ENCODE measurements at places on chromosomes 4 and X.

- DNase-seq, result no peak
Observed at GRCh38 chr4:30385650-30386049, 334.5 kb upstream of the PCDH7 start.

- no peak for DNase-seq
Observed at GRCh38 chr4:55865228-55865806, 11.9 kb downstream of the EXOC1 start.

GRCh38 chrX:25534091-25534490 is 518.3 kb upstream of the ARX start:
- DNase-seq, result no peak

DNA sequence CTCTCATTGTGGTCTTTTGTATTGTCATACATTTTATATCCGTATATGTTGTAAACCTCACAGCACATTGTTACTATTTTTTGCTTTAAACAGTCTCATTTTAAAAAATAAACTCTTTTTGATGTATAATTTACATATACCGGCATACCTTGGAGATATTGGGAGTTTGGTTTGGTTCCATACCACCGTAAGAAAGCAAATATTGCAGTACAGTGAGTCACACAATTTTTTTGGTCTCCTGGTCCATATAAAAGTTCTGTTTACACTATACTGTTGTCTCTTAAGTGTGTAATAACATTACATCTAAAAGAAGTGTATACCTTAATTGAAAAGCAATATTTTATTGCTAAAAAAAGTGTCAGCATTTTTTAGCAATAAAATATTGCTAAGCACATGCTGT is 70.0 kb downstream of the KDM6A start:
- no peak for DNase-seq

DNA sequence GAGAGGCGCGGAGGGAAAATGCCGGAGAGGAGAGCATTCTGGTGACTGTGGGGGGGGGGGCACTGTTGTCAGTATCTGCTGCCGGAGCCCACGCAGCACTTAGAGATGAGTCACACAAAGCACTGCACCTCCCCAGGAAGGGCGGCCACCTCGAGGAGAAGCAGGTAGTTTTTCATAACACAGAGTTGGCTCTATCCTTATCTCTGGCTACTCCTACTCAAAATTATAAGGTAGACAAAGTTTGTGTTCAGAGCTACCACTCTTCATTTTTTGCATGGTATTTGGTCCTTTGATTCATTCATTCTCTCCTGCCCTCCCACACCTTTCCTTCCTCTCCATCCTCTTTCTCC is 76.2 kb upstream of the SCOC start:
- no peak for DNase-seq

DNA sequence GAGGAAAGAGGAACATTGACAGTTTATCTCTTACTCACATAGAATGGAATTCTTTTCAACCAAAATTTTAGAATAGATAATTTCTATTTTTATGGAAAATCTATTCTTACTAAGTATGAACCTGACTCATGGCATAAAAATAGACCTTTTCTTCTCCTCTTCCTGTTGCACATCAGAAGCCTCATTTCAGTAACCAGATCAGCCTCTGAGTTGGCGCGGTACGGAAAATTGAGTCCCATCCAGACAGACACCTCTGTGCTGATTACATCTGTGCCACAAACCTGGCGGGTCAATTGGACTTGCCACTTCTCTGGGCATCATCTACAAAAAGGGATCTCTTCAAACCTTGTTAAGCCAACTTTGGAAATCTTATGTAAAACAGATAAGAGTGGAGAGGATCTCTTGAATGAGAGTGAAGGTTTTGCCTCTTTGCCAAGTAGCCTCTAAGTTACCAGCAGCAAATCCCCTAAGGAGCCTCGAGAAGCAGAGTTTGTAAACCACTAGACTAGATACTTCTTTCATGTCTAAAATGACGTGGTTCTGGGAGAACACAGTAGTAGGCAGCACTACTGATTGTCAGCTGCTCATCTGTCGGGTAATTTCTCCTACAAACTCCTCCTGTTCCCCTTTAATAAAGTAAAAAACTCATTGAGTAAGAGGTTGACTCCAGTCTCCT is 37.4 kb downstream of the TENM3 start:
- no peak for DNase-seq

GRCh38 chr4:107987916-107988762 is 1.6 kb upstream of the HADH start:
- DNase-seq, result no peak

DNA sequence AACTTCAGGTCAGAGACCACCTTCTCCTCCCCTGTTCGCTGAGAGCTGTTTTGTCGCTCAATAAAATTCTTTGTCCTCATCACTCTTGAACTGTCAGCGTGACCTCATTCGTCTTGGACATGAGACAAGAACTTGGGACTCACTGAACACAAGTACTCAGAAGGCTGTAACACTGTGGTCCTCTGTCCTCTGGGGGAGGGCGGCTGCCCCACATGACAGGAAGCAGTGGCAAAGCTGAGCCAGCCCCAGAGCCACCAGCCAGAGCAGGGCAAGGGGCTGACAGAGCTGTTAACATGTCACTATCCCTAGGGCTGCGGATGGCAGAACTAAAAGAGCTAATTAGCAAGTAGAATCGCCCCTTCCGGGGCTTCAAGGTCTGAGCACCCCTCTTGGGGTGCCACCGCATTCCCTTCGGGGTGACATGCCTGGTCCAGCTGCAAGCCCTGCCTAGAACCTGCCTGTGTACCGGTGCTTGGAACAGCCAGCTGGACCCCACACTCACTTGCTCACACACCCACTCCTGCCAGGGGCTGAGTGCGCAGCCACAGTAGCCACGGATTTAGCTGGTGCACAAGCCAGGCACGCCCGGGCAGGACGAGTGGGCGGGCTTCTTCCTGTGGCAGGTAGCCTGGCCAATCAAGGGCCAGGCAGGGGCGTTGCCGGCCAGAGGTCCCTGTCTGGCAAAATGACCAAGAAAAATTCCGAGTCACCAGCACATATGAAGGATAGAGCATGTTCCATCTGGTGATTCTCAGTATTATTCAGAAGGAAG is 648.6 kb upstream of the AGA start:
- no peak for DNase-seq

GRCh38 chrX:118588715-118589114 is 93.1 kb downstream of the DOCK11 start:
- DNase-seq, result no peak

DNA sequence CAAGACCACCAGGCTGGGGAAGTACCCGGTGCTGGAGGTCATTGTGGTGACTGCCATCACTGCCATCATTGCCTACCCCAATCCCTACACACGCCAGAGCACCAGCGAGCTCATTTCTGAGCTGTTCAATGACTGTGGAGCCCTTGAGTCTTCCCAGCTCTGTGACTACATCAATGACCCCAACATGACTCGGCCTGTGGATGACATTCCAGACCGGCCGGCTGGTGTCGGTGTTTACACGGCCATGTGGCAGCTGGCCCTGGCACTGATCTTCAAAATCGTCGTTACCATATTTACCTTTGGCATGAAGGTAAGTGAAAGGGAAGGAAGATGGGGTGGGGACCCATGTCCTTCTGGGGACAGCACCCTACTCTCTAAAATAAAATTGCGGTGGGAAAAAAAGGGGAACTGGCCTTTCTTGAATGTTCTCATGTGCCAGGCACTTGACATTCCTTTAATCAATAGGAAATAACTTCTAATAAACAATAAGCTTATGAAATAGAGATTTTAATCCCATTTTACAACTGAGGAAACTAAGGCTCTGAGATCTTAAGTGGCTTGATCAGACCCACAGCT is 51.6 kb downstream of the CLCN4 start:
- DNase-seq, result no peak

GRCh38 chr4:25433966-25434827 is 57.1 kb downstream of the ANAPC4 start:
- DNase-seq, result no peak

- DNase-seq, result no peak
Observed at GRCh38 chr4:88102026-88102425, 56.4 kb downstream of the ABCG2 start.

- DNase-seq, result no peak
Observed at GRCh38 chr4:111475001-111475400, 670.3 kb upstream of the FAM241A start.

DNA sequence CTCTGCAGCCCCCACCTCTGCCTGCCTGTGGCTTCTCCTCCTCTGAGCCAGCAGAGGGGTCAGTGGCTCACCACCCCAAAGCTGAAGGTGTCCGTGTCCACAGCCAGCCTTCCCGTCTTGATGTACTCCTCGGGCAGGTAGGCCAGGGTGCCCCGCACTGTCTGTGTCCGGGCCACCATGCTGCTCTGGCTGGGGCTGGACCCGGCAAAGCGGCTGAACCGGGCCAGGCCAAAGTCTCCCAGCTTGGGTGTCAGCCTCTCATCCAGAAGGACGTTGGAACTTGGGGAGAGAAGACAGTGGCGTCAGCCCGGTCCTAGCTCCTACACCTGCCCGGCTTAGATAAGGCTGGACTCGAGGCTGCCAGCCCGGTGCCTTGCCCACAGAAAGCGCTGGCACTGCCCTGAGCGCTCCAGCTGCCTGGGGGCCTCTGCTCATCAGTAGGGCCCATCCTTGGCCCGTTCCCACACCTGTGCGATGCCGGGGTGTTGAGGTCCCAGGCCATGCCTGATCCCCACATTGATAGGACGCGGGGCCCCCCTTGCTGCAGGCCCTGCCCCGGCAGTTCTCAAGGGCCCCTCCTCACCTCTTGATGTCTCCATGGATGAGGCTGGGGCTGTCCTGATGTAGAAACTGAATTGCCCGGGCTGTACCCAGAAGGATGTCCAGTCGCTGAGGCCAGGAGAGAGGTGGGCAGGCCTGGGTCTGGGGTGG is 3.2 kb downstream of the IRAK1 start:
- DNase-seq, result no peak

DNA sequence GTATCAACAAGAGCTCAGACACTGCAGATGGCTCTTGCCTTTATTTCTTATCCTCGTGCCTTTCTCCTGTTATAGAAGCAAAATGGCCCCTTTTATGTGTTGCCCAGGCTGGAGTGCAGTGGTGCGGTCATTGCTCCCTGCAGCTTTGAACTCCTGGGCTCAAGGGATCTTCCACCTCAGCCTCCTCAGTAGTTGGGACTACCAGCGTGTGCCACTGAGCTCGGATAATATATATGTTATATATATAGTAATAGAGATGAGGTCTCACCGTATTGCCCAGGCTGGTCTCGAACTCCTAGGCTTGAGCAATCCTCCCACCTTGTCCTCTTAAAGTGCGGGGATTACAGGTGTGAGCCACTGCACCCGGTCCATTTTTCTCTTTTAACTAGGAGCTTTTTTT is 79.7 kb downstream of the TMEM131L start:
- no peak for DNase-seq

GRCh38 chr4:118967393-118967792 is 78.7 kb downstream of the SYNPO2 start:
- DNase-seq, result no peak

DNA sequence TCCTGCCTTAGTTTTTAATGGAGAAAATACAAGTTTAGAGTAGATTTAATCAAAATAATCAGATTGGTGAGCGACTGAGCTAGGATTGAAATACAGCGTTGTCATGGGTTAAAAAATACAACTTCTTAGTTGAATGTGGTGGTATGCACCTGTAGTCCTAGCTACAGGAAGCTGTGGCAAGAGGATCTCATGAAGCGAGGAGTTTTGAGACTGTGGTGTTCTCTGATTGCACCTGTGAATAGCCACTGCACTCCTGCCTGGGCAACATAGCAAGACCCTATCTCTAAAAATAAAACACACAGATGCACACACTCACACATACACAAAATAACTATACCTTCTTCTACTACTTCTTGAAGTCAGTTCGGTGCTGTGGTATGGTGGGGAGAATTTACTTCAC is 19.8 kb upstream of the GBA3 start:
- DNase-seq, result no peak

DNA sequence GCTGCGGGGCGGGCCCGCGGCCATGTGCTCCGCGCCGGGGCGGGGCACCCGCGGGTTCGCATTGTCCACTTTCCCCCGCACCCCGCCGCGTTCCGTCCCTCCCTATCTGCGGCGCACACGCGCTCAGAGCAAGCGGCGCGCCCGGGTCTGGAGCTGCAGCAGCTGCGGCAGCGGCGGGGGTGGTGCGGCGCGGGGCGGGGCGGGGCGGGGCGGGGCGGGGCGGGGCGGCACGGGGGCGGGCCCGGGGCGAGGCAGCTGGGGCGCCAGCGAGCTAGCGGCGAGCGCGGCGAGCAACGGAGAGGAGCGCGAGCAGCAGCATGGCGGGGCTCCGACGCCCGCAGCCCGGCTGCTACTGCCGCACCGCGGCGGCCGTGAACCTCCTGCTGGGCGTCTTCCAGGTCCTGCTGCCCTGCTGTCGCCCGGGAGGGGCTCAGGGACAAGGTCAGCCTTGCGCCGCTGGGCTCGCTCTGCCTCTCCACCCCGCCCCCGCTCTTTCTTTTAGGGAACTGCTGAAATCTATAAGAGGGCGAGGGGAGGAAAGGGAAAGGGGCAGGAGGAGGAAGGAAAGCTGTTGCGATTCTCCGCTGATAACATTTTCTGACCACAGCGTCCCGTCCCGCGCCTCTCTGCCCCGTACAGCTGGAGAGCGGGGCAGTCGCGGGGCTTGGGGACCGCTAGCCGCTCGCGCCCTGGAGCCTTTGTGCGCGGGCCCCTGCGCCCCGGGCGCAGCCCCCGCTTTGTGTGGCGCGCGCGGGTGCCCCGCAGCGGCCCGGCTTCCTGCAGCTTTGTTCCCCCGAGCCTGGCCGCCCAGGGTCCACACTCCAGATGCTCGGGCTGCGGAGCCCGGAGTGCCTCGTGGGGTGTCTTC is at the start of gene TMEM131L:
TMEM131L (plus strand) TSS at position 280 of the 868 bp plus-strand sequence; CDS start at position 318, 38 bp downstream.
- DNase-seq, result no peak

DNA sequence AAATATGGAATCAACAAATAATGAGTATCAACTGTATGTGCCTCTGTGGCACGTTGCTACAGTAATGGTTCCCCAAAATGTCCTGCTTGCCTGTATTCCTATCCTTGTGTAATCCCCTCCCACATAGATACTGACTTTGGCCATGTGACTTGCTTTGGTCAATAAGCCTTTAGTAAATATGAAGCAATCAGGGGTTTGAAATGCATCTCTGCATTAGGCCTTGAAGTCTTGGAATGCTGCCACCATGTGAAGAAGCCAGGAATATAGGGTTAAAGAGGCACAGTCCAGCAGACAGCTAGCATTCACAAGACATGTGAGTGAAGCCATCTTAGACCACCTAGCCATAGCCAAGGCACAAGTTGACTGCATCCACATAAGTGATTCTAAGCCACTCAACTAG is 190.9 kb downstream of the GABRB1 start:
- DNase-seq, result no peak

GRCh38 chr4:82708982-82709381 is 89.6 kb downstream of the SCD5 start:
- peak; percentile 29 for DNase-seq

GRCh38 chr4:104093247-104093646 is 373.5 kb upstream of the TACR3 start:
- no peak for DNase-seq
